GM13977 (cell line): ENCODE measurements at places on chromosomes 1 and 21.

DNA sequence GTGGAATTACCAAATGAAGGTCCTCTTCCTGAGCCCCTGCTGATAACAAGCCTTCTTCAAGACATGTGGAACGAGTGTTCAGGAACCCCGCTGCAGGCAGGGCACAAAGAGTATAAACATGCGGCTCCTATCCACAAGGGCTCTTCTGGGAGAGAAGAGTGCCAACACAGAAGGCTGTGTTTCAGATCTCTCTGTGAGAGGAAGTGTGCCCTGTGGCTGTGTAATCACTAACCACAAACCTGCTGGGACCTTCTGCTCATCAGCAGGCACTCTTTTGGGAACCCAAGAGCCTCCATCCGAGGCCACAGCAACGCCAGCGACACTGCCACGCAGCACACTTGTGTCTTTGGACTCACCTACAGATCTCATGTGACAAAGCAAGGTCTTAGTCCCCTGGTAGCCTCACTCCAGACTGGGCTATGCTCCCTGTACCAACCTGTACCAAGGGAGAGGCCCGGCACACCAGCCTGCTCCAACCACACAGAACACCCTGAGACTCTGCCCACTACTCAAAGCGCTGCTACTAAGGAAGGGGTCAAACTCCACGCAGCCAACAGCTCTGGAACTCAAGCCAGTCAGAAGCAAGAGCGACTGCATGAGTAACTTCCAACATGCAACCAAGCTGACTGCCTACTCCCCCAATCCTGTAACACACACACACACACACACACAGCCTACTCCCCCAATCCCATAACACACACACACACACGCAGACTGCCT, 7.8 kb downstream of the PTTG1IP start:
- no peak for DNase-seq

DNA sequence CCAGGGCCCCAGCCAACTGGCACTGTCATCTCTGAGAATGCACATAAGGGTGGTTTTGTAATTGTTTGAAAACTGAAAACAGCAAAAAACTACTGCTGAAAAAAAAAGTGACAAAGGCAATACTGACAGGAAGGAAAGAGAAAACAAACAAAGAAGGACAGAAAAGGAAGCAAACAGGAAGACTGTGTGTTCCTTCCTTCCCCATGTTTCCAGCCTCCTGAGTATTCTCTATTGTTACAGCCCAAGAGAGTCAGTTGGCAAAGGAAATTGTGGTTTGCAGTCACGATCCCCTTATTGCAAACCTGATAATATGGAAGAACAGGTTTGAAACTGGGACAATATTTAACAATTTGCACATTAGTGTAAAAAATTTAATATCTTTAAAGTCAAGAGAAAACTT, 1177.6 kb downstream of the PLA2G4A start:
- DNase-seq = no peak

GRCh38 chr1:1093610-1093943, 19.5 kb upstream of the RNF223 start:
- DNase-seq = no peak

DNA sequence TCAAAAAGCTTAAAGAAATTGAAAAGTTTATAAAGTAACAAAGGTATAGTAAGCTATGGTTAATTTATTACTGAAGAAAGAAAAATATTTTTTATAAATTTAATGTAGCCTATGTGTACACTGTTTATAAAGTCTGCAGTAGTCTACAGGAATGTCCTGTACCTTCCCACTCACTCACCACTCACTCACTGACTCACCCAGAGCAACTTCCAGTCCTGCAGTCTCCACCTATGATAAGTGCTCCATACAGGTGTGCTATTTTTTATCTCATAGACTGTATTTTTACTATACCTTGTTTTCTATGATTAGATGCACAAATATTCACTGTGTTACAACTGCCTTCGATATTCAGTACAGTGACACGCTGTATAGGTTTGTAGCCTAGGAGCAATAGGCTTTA, 106.6 kb downstream of the NR5A2 start:
- no peak for DNase-seq

GRCh38 chr1:113792471-113792870, 19.8 kb downstream of the RSBN1 start:
- DNase-seq = no peak

GRCh38 chr1:48062353-48062752, 65.2 kb upstream of the TRABD2B start:
- no peak for DNase-seq

DNA sequence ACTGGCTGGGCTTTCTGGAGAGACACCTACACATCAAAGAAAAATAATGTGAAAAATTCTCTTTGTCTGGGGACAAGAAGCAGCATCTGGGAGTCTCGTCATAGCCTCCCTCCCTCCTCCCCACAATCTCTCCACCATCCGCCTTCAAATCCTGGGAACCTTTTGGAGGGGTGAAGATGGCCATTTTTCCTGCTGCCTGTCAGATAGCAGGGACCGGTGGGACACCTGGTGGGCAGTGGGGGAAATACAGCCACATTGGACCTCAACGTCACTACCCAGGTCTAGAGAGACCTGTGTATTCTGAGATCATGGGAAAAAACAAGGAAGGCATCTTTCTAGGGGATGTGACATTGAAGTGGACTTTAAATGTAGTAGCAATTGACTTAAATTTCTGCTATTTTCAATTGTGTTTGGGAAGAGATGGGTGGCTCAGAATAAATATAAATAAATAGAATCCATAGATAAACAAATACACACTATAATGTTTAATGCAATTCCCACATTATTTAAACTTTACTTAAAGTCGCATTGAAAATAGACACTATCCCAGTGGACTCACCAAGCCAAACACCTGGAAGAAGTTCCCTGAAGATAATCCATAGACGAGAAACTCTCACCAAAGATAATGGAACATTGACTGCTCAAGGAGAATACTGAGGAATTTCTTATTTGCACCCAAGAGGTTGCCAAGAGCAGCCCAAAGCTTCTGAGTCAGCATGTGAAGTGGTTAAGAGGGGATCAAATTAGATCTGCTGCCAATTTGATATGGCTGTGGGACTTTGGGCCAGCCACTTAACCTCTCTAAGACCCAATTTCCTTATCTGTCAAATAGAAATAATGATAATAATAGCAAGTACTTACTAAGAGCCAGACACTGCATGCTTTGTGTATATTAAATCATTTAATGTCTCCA, 147.6 kb upstream of the CAMK1G start:
- DNase-seq = peak; percentile 65

- DNase-seq = no peak
Observed at GRCh38 chr1:248862695-248862997, 3.8 kb upstream of the ZNF692 start.

GRCh38 chr21:31243611-31244010, 100.5 kb downstream of the TIAM1 start:
- DNase-seq = no peak

DNA sequence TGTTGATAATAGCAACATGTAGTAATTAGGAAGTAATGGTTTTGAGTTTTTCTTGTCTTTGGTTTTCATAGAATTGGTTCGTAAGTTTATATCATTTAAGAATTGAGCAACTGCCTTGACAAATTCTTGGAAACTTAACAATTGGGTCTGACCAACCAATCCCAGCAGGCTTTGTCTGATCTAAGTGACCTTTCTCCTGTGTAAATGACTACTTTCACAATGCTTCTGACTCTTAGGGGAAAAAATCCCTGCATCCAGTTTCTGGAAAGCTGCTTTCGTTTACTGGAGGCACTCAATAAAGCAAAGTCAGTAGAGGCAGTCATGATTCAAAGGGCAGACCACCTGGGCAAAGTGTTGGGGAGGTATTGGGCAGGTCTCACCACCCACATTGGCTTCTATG, 303.6 kb upstream of the FAM78B start:
- DNase-seq = no peak

DNA sequence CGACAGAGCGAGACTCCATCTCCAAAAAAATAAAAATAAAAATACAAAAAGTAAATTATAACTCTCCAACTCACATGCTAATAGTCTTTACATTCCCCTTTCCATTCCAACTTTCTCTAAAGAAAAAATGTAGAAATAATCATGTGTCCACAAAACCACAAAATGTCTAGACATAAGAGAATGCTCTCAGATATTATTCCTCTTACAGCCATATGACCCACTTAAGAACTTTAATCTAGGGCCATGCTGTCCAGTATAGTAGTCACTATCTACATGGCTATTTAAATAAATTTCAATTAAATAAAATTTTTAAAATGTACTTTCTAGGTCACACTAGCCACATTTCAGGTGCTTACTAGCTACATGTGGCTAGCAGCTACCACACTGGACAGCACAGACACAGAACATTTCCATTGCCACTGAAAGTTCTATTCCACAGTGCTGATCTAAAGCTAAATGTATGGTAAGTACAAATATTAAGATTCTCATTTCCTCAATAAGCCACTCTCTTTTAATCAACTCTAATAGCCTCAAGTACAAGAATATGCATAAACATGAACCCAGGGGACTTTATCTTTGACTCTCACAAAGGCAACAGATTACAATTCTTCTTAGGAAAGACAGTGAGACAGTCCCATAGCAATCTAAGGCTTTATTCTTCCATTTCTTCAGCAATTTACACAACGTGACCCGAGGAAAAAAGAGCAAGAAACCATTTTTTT, 138.6 kb downstream of the RERE start:
- DNase-seq = no peak

GRCh38 chr1:47647327-47647845, 209.5 kb downstream of the FOXD2 start:
- no peak for DNase-seq

- no peak for DNase-seq
Observed at GRCh38 chr1:9905010-9905409, 5.1 kb downstream of the CTNNBIP1 start.

DNA sequence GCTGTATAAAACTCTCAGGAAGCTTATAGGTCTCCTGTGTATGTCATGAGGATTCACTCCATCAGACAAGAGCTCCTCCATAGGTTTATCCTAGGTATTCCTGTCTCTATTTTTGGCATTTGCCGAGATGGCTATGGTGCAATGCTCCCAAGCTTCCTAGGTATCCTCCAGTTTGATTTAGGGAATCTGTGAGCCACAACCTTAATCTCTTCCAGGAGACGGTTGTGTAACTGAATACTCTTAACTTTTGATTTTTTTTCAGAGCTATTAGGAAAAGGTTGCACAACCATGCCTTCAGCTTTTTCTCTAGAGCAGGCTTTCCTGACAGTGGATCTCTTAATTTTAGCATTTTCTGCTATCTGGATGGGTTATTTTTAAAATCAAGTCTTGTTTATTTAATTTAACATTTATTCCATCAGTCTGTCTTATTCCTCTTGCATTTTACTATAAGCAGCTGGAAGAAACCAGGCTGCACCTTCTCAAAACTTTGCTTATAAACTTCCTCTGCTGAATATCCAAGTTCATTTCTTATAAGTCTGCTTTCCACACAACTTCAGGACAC, 69.4 kb upstream of the BACE2 start:
- no peak for DNase-seq

GRCh38 chr1:93620172-93620840, 61.3 kb downstream of the BCAR3 start:
- no peak for DNase-seq

- DNase-seq = no peak
Observed at GRCh38 chr1:178452013-178452412, 44.8 kb downstream of the CLEC20A start.

GRCh38 chr1:54583307-54583686, 35.3 kb downstream of the ACOT11 start:
- no peak for DNase-seq

GRCh38 chr1:226308166-226308722, 720 bp downstream of the LIN9 start:
- DNase-seq = no peak

DNA sequence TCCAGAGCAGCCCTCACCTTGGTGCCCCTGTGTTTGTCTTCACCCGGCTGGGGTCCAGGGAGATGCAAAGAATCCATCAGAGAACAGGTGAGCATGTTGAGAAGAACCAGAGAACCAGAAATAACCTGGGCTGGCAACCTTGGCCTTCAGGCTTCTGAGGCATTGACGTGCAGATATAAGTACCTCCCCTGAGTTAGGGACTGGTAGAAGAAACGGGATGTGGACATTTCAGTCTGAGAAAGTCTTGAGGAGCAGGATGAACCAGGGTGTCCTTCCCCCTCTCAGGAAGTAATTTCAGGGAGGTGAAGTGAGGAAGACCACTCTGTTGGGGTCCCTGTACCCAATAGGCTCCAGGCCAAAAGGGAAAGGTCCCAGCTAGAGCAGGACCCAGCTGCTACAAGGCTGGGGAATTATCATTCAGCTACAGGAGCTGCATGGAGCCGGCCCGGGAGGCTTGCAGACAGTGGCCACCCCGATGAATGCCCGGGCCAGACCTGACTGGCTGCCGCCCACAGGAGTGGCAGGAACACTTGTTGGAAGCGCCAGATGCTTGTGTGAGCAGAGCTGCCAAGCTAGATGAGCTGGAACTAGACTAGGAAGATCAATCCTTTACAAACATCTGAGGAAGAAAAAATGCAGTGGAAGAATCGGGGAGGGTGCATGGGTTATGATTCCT, 1.7 kb upstream of the AURKAIP1 start:
- no peak for DNase-seq

- DNase-seq = no peak
Observed at GRCh38 chr21:45448810-45449657, 44.1 kb downstream of the COL18A1 start.

DNA sequence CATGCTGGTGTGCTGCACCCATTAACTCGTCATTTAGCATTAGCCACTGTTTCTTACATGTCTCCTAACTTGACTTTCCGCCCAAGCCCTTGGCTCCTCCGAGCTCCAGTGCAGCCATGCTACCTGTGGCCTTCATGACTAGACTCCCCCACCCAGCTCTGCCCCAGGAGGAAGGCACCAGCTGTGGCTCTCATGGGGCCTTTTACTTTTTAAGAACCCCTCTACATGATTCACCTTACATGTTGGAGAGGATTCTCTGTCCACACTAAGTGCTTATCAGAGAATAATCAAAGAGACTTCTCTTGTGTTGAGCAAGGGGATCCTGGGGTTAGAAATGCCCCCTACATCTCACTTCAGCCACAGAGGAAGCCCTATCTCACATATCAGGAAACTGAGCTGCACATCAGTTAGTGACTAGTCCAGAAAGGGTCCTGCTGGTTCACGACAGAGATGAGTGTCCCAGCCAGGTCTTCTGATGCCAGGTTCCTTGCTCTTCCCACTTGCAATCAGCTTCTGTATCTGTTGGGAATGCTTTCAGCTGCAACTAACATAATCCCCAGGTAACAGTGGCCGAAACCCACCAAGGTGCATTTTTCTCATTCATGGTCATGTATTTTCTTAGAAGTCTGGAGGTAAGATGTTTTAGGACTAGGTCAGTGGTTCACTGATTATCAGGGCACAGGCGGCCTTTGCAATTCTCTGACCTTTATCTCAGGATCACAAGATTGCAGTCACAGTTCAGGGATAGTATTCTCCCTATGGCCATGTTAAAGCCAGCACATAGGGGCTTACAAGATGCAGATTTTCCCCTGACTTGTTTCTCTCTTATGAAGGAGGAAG, 45.9 kb downstream of the KLHDC7A start:
- no peak for DNase-seq

DNA sequence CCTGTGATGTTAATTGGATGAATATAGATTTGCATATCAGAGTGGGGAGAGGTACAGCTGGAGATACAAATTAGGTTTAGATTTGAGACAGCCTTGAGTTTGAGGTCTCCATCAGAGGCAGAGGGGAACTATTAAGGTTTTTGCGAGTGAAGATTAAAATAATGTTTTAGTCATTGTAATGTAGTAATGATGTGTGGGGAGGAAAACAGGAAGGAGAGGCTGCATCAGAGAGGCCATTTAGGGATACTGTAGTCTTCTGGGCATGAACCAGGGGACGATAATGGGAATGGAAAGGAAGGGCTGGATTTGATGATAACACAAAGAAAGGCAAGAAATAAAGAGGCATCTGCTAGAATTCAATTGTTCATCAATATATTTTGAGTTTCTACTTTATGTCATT, 9.5 kb downstream of the CD84 start:
- no peak for DNase-seq

GRCh38 chr1:226584164-226584563, 35.6 kb downstream of the STUM start:
- no peak for DNase-seq
